ENCODE measurements at places on chromosomes 1 and 21.

DNA sequence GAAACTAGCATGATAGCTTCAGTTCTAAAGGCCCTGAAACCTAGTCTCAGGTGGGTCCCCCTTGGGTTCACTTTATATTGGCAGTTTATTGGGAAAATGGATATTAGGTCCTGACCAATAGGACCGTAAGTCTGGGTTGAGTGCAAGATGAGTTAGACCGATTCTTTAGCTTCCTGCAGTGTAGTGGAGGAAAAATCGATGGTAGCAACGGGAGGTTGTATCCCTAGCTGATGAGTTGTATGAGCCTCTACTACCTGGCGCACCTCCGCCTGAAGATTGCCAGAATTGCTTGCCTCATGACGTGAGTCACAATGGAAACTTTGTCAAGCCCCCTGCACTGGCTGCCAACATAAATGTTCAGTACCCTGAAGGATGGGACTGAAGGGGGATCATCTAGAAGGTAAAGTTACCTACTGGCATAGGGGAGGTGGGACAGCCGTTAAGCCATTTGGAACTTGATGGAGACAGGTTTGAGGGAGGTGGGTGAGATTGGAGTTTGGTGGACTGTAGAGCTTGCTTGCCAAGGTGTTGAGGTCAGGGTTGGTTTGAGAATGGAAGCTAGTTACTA, 3.9 kb downstream of the RCC1 start:
- DNase-seq: peak; percentile 13

DNA sequence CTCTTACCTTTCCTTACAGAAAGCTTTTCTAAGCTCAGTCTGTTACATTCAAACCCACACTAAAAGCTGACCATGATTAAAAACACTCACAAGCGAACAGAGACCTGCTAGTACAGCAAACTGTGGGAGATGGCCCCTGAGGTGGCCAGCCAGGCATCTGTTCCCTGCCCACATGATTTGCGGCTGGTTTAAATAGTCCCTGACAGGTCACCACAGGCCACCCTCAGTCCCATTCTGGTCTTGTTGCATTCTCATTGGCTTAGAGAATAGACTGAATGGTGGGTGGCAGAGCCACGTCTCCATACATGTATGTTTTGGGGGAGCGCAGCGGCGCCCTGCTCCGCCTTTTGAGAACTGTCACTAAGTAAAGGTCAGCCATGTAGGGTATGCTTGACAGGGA, 2.3 kb upstream of the ACTA1 start:
- DNase-seq: no peak

GRCh38 chr1:909861-910310, 13.8 kb upstream of the SAMD11 start:
- no peak for DNase-seq

DNA sequence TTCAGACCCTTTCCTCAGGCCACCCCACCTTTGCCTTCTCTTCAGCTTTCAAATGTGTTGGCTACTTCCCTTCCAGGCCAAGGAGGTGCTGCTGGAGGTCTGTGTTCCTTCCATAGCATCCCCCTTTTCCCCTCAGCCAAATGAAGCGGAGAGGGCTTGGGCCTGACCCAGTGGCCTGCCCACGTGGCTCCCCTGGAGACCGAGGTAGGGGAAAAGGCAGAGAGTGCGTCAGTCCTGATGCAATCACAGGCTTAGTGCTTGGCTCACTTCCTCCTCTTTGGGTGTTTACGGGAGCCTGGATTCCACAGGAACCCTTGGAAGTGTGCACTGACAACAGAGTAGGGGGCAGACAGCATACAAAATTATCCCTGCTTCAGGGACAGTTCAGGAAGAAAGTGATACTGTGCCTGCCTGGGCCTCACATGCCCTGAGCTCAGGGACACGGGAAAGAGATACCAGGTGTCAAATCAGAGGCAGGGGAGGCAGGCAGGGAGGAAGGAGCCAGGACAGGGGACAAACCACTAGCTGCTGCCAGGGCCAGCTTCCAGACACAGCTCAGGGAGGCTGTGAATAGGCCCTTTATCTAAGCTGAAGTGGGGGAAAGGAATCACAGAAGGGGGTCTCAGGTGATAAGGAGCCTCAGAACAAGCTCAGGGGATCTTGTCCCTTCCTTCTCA, 16.6 kb upstream of the PTP4A2 start:
- DNase-seq: no peak

GRCh38 chr1:226641671-226642231, 93.2 kb downstream of the STUM start:
- no peak for DNase-seq

- no peak for DNase-seq
Measured at GRCh38 chr1:108725906-108726305, 13.2 kb downstream of the FNDC7 start.

- peak; percentile 68 for DNase-seq
Measured at GRCh38 chr21:14215971-14216641, at the start of gene RBM11. Gene RBM11 (plus strand): TSS chr21:14216157. CDS start chr21:14216187, 30 bp downstream.

- no peak for DNase-seq
Measured at GRCh38 chr1:178324003-178324402, 172.8 kb downstream of the CLEC20A start.

DNA sequence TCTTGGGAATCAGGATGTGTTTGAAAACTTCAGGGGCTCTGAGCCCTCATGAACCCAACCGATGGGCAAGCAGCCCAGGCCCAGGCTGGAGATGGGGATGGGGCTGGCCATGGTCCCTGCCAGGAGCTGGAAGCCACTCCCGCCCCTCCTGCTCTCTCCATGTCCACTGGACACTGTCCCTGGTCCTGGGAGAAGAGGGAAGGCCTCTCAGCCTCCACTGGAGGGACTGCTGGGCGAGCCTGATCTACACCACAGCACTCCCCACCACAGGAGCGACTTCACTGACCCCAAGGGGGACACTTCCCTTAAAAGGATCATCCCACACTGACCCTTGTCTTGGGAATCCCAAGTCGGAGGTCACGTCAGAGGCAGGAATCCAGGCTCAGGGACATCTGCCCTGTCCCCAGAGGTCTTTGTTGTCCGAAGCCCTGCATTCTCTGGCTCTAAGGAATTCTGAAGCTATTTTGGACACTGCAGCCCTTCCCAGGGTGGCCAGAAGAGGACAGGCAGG, 16.9 kb upstream of the COL18A1 start:
- no peak for DNase-seq

DNA sequence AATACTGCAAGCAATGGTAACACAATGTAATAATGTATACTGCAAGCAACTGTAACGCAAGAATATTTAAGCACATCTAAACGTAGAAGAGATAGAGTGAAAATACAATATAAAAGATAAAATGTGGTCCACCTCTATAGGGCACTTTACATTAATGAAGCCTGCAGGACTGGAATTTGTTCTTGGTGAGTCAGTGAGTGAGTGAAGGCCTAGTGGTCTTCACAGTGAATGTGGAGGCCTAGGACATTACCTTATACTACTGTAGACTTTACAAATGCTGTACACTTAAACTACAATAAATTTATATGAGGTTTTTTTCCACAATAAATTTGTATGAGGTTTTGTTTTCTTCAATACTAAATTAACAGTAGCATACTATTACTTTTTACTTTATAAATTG, 287.4 kb upstream of the SNX7 start:
- no peak for DNase-seq

GRCh38 chr1:22111620-22112019, 31.3 kb downstream of the WNT4 start:
- no peak for DNase-seq

- no peak for DNase-seq
Measured at GRCh38 chr1:95770581-95770980, 536.6 kb downstream of the RWDD3 start.

DNA sequence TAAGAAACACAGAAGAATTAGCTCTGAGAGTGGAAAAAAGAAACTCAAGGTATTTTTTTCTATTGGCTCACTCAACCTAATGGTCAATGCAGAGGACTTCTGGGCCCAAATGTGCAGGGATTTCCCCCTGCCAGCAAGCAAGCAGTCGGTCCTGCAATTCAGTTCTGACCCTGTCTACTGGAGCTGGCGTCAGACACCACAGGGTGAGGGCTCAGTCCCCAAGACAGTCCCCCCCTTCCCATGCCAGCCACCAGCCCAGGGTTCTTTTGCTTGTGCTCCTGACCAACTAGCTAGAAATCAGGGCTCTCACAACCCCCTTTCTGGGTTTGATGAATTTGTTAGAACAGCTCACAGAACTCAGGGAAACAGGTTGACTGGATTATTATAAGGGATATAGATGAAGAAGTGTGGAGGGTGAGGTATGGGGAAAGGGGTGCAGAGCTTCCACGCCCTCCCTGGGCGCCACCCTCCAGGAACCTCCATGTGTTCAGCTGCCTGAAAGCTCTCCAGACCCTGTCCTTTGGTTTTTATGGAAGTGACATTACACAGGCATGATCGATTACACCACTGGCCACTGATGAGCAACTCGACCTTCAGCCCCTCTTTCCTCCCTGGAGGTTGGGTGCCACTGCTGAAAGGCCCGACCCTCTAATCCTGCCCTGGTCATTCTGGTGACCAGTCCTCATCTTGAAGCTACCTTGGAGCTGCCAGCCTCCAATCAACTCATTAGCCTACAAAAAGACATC, 22.5 kb upstream of the PWP2 start:
- DNase-seq: no peak

GRCh38 chr1:89842567-89843272, 21.9 kb downstream of the LRRC8D start:
- DNase-seq: no peak

DNA sequence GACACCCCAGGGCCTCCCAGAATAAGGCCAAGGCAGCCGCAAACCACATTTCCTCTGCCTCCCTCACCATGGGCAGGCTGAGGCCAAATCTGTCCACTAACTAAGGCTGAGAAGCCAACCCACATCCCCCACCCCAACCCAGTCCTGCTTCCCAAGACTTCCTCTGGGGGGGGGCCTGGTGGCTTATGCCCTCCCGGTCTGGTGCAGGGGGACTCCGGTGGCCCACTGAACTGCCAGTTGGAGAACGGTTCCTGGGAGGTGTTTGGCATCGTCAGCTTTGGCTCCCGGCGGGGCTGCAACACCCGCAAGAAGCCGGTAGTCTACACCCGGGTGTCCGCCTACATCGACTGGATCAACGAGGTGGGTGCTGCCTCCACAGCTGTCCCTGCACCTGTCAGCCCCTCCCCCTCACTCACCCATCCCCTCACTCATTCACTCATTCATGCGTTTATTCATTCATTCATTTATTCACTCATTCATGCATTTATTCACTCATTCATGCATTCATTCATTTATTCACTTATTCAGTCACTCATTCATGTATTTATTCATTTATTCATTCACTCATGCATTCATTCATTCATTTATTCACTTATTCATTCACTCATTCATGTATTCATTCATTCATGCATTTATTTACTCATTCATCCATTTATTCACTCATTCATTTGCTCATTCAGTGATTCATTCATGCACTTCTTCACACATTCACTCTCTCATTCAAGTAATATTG, 7.3 kb downstream of the CTRC start:
- DNase-seq: no peak

DNA sequence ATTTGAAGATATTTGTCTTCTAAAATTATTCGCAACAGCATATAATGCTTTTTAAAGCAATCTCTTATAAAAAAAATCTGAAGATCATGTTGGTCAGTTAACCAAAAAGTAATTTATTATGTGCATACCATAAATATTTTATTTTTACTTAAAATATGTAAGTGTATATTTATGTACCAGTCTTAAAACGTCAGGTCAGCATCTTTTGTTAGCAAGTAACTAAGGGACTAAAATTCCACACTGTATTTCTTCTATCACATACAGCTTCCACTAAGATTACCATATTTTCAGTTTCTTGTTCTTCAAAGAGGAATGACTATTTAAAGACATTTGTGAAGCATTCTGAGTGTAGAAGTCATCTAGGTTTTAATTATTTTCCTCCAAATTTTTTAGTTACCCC, 19.6 kb downstream of the NEGR1 start:
- no peak for DNase-seq

- no peak for DNase-seq
Measured at GRCh38 chr1:213326281-213327016, 275.4 kb downstream of the RPS6KC1 start.

- no peak for DNase-seq
Measured at GRCh38 chr1:178417858-178418257, 78.9 kb downstream of the CLEC20A start.

GRCh38 chr1:8510041-8510823, 192.3 kb downstream of the SLC45A1 start:
- peak; percentile 46 for DNase-seq

- DNase-seq: no peak
Measured at GRCh38 chr1:196407358-196408051, 200.7 kb downstream of the KCNT2 start.

- no peak for DNase-seq
Measured at GRCh38 chr1:96002969-96003964, 718.3 kb upstream of the PTBP2 start.
